Type B pancreatic cell (in vitro differentiated cells): ENCODE measurements at places on chromosomes 5 and 9.
A peak's percentile ranks its signal among the peaks of the same experiment; 100 is the strongest.

GRCh38 chr5:73947906-73948640, 322.1 kb downstream of the ARHGEF28 start:
- DNase-seq, result no peak
- no peak overlapping the region for H3K27ac ChIP-seq
- no peak overlapping the region for H3K4me3 ChIP-seq
- H3K27me3 ChIP-seq, result no peaks in the 10 kb centered on the region
- H3K4me1 ChIP-seq, result peaks cover 26% of the 10 kb centered on the region

DNA sequence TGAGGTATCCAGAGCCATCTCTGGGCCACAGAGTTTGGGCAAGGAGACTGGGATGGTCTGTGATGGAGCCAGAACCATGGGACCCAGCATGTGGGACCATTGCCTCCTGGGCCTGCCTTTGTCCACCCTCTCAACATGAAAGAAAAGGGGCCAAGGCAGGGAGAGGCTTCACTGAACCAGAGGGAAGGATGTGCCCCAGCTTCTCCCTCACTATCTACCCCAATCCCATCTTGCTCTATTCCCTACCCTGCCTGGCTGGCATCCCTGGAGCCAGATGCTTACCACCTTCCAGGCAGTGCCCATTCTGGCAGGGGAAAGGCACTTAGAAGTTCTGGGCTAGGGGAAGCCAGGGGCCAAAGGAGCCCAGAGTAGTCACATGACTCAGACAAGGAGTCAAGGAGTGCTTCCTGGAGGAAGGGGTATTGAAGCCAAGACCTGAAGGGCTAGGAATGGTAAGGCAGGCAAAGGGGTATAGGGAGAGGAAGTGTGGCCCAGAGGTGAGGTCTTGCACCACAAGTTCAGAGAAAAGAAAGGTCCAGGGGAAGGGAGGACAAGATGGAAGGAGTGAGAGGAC, 9.8 kb downstream of the PDLIM4 start:
- peak overlapping the region; percentile 96 for H3K27ac ChIP-seq
- H3K36me3 ChIP-seq, result peaks cover 15% of the 10 kb centered on the region
- peaks cover 32% of the 10 kb centered on the region for H3K4me1 ChIP-seq
- H3K27me3 ChIP-seq, result no peaks in the 10 kb centered on the region
- peak; percentile 16 for DNase-seq
- no peak overlapping the region for H3K4me3 ChIP-seq

GRCh38 chr5:80780761-80781285, 126.0 kb upstream of the DHFR start:
- H3K36me3 ChIP-seq, result no peaks in the 10 kb centered on the region
- H3K4me1 ChIP-seq, result no peaks in the 10 kb centered on the region
- no peak overlapping the region for H3K27ac ChIP-seq
- DNase-seq, result no peak
- H3K4me3 ChIP-seq, result no peak overlapping the region

GRCh38 chr5:101605700-101606099, 690.4 kb downstream of the SLCO4C1 start:
- H3K4me3 ChIP-seq, result no peak overlapping the region
- no peaks in the 10 kb centered on the region for H3K27me3 ChIP-seq
- no peaks in the 10 kb centered on the region for H3K4me1 ChIP-seq
- H3K36me3 ChIP-seq, result no peaks in the 10 kb centered on the region

DNA sequence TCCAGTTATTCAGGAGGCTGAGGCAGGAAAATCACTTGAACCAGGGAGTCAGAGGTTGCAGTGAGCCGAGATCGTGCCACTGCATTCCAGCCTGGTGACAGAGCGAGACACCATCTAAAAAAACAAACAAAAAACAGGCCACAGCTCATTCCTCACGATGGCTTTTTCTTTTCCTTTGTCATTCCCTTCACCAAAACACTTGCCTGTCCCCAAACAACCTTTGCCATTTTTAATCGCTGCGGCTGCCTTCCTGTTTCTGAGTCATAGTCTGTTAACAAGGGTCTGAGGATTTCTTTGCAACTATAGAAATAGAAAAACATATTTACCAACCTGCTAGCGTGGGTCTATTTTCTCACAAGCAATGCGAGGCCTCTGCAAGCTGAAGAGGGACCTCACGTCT, 123.0 kb upstream of the FSTL4 start:
- H3K36me3 ChIP-seq, result no peaks in the 10 kb centered on the region
- DNase-seq, result no peak
- no peaks in the 10 kb centered on the region for H3K4me1 ChIP-seq
- no peaks in the 10 kb centered on the region for H3K27me3 ChIP-seq

- H3K4me3 ChIP-seq, result peak overlapping the region; percentile 16
- peaks cover 3% of the 10 kb centered on the region for H3K36me3 ChIP-seq
- H3K27me3 ChIP-seq, result peaks cover 2% of the 10 kb centered on the region
- H3K4me1 ChIP-seq, result peaks cover 20% of the 10 kb centered on the region
- DNase-seq, result no peak
- H3K27ac ChIP-seq, result no peak overlapping the region
These were observed 29.3 kb downstream of the RASGEF1C start for GRCh38 chr5:180179442-180180420.

GRCh38 chr5:161751265-161751664, 65.7 kb downstream of the GABRA6 start:
- H3K27ac ChIP-seq, result no peak overlapping the region
- no peak overlapping the region for H3K4me3 ChIP-seq
- H3K27me3 ChIP-seq, result no peaks in the 10 kb centered on the region
- DNase-seq, result no peak
- H3K4me1 ChIP-seq, result no peaks in the 10 kb centered on the region

- no peak overlapping the region for H3K27ac ChIP-seq
- H3K27me3 ChIP-seq, result no peaks in the 10 kb centered on the region
- no peaks in the 10 kb centered on the region for H3K4me1 ChIP-seq
- no peaks in the 10 kb centered on the region for H3K36me3 ChIP-seq
- DNase-seq, result no peak
These were observed 463.0 kb downstream of the CETN3 start for GRCh38 chr5:89946508-89946907.

DNA sequence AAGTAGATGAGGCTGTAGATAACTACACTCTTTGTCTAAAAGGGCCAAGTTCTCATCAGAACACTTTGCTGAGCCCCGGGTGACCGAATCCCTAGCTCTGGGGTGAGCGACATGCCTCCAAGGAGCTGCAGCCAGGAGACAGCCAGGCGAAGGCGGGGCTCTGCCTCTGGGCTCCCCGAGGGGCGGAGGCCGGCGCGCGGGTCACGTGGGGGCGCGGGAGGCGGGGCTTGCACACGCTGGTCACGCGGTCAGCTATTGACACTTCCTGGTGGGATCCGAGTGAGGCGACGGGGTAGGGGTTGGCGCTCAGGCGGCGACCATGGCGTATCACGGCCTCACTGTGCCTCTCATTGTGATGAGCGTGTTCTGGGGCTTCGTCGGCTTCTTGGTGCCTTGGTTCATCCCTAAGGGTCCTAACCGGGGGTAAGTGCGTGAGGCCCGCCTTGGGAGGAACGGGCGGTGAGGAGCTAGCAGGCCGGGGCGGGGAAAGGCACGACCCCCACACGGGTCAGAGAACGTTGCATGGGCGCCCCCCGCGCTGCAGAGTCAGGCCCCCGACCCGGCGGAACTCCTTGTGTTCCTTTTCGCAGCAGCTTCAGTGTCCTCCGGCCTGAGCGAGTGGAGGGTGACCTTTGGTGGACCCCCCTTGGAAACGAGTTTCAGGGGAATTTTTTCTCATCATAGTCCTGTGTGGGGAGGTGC, at the start of gene ATP6V0E1:
Gene ATP6V0E1, plus strand, starts transcription at position 230 of the 702 bp plus-strand sequence. Its CDS starts 90 bp downstream, at position 320.
- peaks cover 13% of the 10 kb centered on the region for H3K36me3 ChIP-seq
- peaks cover 3% of the 10 kb centered on the region for H3K27me3 ChIP-seq
- peak; percentile 97 for DNase-seq
- H3K4me1 ChIP-seq, result peaks cover 10% of the 10 kb centered on the region
- H3K27ac ChIP-seq, result peak within 1 kb of the TSS; percentile 99
- H3K4me3 ChIP-seq, result peak within 1 kb of the TSS; percentile 98

DNA sequence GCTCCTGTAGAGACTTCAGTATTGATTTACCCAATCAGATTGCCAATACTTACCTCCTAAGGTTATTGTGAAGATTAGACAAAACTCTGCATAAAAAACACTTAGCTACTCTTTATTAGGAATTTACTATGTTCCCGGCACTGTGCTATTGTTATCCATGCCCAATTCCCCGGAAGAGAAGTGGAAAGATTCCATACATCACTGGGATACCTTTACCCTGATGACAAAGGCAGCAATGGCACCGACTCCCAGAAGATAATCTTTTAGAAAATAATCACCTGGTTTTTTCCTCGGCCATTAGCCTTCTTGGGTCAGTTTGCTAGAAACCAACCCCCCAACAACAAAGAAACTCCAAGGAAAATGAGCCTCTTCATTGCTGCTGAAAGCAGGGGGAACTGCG, 226.0 kb downstream of the SNX18 start:
- no peak overlapping the region for H3K4me3 ChIP-seq
- peak overlapping the region; percentile 89 for H3K27ac ChIP-seq
- no peak for DNase-seq
- H3K36me3 ChIP-seq, result no peaks in the 10 kb centered on the region
- H3K4me1 ChIP-seq, result peaks cover 18% of the 10 kb centered on the region

- no peak for DNase-seq
- H3K27me3 ChIP-seq, result peaks cover under 1% of the 10 kb centered on the region
- H3K4me1 ChIP-seq, result peaks cover 9% of the 10 kb centered on the region
- no peak overlapping the region for H3K27ac ChIP-seq
These were observed 224.6 kb downstream of the TLE4 start for GRCh38 chr9:79796411-79796810.

- H3K4me3 ChIP-seq, result no peak overlapping the region
- DNase-seq, result no peak
- H3K27ac ChIP-seq, result no peak overlapping the region
These were observed 72.1 kb upstream of the ANKRD55 start for GRCh38 chr5:56305001-56305950.

GRCh38 chr5:147898875-147899401, 7.4 kb downstream of the C5orf46 start:
- H3K36me3 ChIP-seq, result no peaks in the 10 kb centered on the region
- H3K4me3 ChIP-seq, result no peak overlapping the region
- no peaks in the 10 kb centered on the region for H3K4me1 ChIP-seq
- no peak overlapping the region for H3K27ac ChIP-seq
- H3K27me3 ChIP-seq, result no peaks in the 10 kb centered on the region

DNA sequence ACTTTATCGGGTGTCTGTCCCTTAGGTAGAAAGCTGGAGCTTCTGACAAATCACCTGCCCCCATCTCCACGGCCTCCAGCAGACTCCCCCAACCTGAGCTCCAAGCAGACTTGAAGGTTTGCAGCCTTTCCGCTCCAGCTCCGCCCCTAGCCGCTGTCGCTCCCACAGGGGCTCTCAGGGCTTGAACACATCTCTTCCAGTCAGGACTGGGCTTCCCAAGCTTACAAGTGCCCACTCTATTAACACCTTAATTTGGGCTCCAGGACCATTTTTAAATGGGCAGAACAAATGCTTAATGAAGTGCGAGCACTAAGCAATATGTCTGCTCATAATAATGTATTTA, 17.2 kb upstream of the SLC25A51 start:
- DNase-seq, result no peak
- no peaks in the 10 kb centered on the region for H3K27me3 ChIP-seq
- H3K27ac ChIP-seq, result no peak overlapping the region
- peaks cover 31% of the 10 kb centered on the region for H3K4me1 ChIP-seq
- peak overlapping the region; percentile 23 for H3K4me3 ChIP-seq

DNA sequence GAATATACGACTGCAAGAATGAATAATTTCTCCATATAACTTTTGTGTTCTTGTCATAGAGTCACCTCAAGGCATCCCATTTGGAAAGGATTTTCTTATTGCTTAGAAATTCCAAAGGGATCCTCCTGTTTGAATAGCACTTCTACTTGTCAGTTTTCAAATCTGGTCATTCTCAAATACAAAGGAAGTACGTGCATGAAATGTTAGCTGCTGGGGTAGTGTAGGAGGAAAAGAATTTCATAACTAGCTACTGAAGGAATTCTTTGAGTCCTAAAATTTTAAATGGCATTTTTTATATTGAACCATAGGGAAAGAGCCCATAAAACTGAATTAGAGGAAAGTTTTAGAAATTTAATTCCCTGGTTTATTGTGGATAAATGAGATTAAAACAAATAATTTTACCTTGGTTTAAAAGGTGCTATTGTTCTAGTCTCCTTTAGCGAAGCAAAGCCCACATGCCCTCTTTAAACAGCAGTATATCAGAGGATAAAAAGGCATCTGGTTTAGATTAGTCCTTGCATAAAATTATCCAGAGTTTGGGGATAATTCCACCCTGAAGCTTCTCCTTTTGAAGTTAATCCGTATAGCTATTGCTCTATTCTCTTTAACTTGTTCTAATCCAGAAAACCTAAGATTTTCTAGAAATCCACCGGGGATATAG, 2.0 kb upstream of the MPDZ start:
- peaks cover 36% of the 10 kb centered on the region for H3K4me1 ChIP-seq
- H3K27me3 ChIP-seq, result peaks cover 2% of the 10 kb centered on the region
- H3K36me3 ChIP-seq, result no peaks in the 10 kb centered on the region
- peak overlapping the region; percentile 37 for H3K4me3 ChIP-seq
- no peak overlapping the region for H3K27ac ChIP-seq

GRCh38 chr9:127796852-127797370, 5.8 kb upstream of the FPGS start:
- DNase-seq, result no peak
- H3K27me3 ChIP-seq, result no peaks in the 10 kb centered on the region

DNA sequence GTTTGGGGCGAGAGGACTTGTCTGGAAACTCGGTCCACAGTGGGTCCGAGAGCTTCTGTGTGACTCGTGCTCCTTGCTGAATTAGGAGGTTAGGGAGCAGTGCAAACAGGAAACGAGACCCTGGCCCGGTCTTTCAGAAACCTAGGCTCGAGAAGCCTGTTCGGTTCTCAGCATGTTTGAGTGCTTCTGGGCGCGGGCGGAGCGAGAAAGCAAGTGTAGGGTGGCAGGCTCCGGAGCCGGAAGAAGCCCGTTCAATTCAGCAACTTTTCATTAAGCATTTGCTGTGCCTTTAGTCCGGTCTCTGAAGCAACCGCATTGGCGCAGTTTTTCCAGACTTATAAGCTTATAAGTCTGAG, 547 bp downstream of the CLTA start:
- no peak for DNase-seq
- peaks cover 14% of the 10 kb centered on the region for H3K27me3 ChIP-seq
- H3K4me1 ChIP-seq, result peaks cover 40% of the 10 kb centered on the region
- H3K36me3 ChIP-seq, result peaks cover 13% of the 10 kb centered on the region

DNA sequence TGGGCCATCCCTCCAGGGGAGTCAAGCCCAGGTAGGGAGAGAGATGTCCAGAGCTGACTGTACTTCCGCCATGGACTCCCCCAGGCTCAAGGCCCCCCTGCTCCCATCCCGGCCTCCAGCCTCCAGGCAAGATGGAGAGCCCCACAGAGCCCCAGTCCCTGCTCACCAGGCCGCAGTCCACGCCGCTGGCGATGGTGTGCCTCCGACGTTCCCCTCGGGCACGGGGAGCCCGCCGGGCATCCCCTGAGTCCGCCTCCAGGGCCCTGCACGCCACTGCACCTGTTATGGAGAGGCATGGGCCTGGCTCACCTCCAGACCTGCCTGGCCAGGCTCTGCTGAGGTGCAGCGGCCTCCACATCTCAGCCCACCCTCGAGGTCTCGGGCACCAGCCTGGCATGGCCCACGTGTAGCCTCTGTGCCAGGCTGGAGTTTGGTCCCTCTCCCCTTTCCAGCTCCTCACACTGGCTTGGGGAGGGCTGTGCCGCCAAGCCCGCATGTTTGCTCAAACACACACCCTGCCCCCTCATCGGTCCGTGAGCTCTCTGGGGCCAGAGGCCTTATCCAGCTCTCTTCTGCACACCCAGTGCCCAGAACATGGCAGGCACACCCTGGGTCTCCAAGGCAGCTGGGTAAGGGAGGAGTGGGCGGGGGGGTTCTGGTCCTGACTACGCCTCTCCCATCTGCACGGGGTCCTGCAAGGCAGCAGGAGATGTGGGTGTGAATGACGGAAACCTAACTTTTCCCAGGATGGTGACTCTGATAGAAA, 4.1 kb downstream of the SAPCD2 start:
- H3K27me3 ChIP-seq, result peaks cover 3% of the 10 kb centered on the region
- no peak overlapping the region for H3K4me3 ChIP-seq
- DNase-seq, result no peak

- H3K36me3 ChIP-seq, result peaks cover 27% of the 10 kb centered on the region
- no peaks in the 10 kb centered on the region for H3K27me3 ChIP-seq
- DNase-seq, result no peak
- peaks cover 12% of the 10 kb centered on the region for H3K4me1 ChIP-seq
- peak overlapping the region; percentile 63 for H3K27ac ChIP-seq
- peak overlapping the region; percentile 47 for H3K4me3 ChIP-seq
These were observed 4.1 kb downstream of the RPL7A start for GRCh38 chr9:133351908-133352634.
